ENCODE measurements at places on chromosomes 3 and 15. TPM values are rescaled to one million over a fixed set of nuclear protein-coding genes. Genes with fewer than 3 reads are reported as not detected.

The ARL14 gene
- not detected for total RNA-seq

The MCTP2 gene
- total RNA-seq = 2.0 TPM

The NME9 gene
- total RNA-seq = 17.4 TPM

The C2CD4A gene
- not detected for total RNA-seq

The ATG7 gene
- total RNA-seq = 81.3 TPM

The LTK gene
- total RNA-seq = 4.2 TPM

The B3GNT5 gene
- 4.2 TPM for total RNA-seq

The MYO5C gene
- 11.2 TPM for total RNA-seq

The AGTR1 gene
- total RNA-seq = 0.32 TPM

The UBAP1L gene
- total RNA-seq = 30.0 TPM

The VIPR1 gene
- total RNA-seq = 47.6 TPM

The SRPRB gene
- 37.0 TPM for total RNA-seq

The UROC1 gene
- total RNA-seq = 0.19 TPM

The CLDN1 gene
- total RNA-seq = 0.53 TPM

The CHL1 gene
- total RNA-seq = 191 TPM

The ZNF620 gene
- total RNA-seq = 7.2 TPM

The ARPIN gene
- 21.4 TPM for total RNA-seq

The CISH gene
- 0.95 TPM for total RNA-seq

The SATB1 gene
- 116 TPM for total RNA-seq

The TMEM45A gene
- 2.2 TPM for total RNA-seq

The SUMF1 gene
- total RNA-seq = 26.0 TPM

The ST8SIA2 gene
- 0.18 TPM for total RNA-seq

The TUSC7 gene
- total RNA-seq = not detected

The SSUH2 gene
- total RNA-seq = 3.5 TPM

The FSD2 gene
- total RNA-seq = not detected

The GRIP2 gene
- 20.2 TPM for total RNA-seq

The SYNPR gene
- 77.5 TPM for total RNA-seq

The GP9 gene
- total RNA-seq = 0.74 TPM

The CACNA2D3 gene
- 77.4 TPM for total RNA-seq

The AHSG gene
- not detected for total RNA-seq

The DPPA2 gene
- total RNA-seq = not detected

The GRK7 gene
- 0.32 TPM for total RNA-seq

Measured in dorsolateral prefrontal cortex (tissue), 122 donors.